ENCODE measurements at places on chromosomes 7 and 10. TPM values are rescaled to one million over a fixed set of nuclear protein-coding genes. Genes with fewer than 3 reads are reported as not detected.

HKDC1 gene
- 112 TPM for total RNA-seq

NODAL gene
- total RNA-seq, result not detected

TSPAN13 gene
- total RNA-seq, result 148 TPM

CYP26C1 gene
- total RNA-seq, result 0.39 TPM

MYL7 gene
- total RNA-seq, result not detected

KLF14 gene
- total RNA-seq, result 0.17 TPM

CELF2 gene
- total RNA-seq, result not detected

GRM8 gene
- 0.24 TPM for total RNA-seq

SLC37A3 gene
- 65.2 TPM for total RNA-seq

PPP1R9A gene
- total RNA-seq, result 17.9 TPM

ABCC2 gene
- total RNA-seq, result 1.2 TPM

GPR85 gene
- total RNA-seq, result not detected

LRIT1 gene
- not detected for total RNA-seq

GLI3 gene
- total RNA-seq, result not detected

ZNF746 gene
- 18.5 TPM for total RNA-seq

RAMP3 gene
- not detected for total RNA-seq

SEC23IP gene
- 42.1 TPM for total RNA-seq

SLC39A12 gene
- total RNA-seq, result not detected

GPNMB gene
- 6.1 TPM for total RNA-seq

MYL10 gene
- total RNA-seq, result not detected

ZNF503 gene
- total RNA-seq, result 12.8 TPM

OPN4 gene
- total RNA-seq, result not detected

MYH16 gene
- total RNA-seq, result 0.97 TPM

SPDYE6 gene
- not detected for total RNA-seq

CPVL gene
- total RNA-seq, result 43.5 TPM

ITIH2 gene
- total RNA-seq, result 1.7 TPM

NPY gene
- total RNA-seq, result not detected

PNLIP gene
- total RNA-seq, result not detected

MALRD1 gene
- not detected for total RNA-seq

AKR1B15 gene
- total RNA-seq, result 0.73 TPM

NEBL gene
- total RNA-seq, result 12.7 TPM

TMEM176B gene
- 7.3 TPM for total RNA-seq

COBL gene
- 48.1 TPM for total RNA-seq

ARHGEF35 gene
- 13.7 TPM for total RNA-seq

Measured in Calu3 (cell line).